ENCODE measurements at places on chromosomes 16 and 17. TPM values are rescaled to one million over a fixed set of nuclear protein-coding genes. Genes with fewer than 3 reads are reported as not detected.

GRCh38 chr17:78279360-78279990 is 48.0 kb downstream of the TMEM235 start:
- no peaks in the 10 kb centered on the region for H3K36me3 ChIP-seq
- H3K27me3 ChIP-seq = no peaks in the 10 kb centered on the region
- H3K4me3 ChIP-seq = no peak overlapping the region
- no peak overlapping the region for H3K27ac ChIP-seq
- no peaks in the 10 kb centered on the region for H3K4me1 ChIP-seq
- no peak for DNase-seq

- no peak overlapping the region for H3K4me3 ChIP-seq
- no peaks in the 10 kb centered on the region for H3K4me1 ChIP-seq
- no peak for DNase-seq
- H3K27ac ChIP-seq = no peak overlapping the region
These were observed 45.2 kb downstream of the TOX3 start for GRCh38 chr16:52501746-52502145.

DNA sequence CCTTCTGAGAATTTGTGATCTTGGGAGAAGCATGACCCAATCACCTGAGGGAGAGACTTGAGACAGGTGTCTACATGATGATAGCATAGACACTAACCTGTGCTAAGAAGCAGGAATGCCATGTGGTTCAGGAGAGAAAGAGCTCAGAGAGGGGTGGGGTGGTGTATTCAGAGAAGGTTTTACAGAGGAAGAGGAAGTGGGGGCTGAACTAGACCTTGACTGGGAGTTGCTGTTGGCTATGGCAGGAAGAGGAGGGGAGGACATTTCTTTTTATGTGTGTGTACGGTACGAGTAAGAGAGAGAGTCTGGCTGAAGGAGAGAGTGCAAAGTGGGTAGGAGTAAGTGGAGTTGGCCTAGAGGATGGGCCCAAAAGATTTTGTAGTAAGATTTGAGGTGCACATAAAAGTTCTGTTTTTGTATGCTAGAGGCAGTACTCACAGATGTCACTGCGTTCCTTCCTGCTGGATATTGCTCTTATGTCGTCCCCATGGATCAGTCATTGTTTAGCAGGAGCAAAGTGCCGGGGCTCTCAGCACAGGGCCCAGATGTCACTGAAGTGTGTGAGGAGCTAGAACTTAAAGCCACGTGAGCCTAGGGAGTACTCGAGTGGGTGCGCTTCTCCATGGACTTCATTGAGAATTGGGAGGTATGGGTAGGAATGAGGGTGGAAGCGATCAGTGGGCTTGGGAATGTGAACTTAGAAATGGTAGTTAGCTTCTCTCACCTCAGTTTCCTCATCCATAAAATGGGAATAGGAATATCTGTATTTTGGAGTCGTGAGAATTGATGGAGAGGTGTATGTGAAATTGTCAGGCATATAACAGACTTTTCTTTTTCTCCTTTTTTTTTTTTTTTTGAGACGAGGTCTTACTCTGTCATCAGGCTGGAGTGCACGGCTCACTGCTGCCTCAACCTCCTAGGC is 22.1 kb downstream of the SLC7A6 start:
- H3K27ac ChIP-seq = no peak overlapping the region
- H3K27me3 ChIP-seq = no peaks in the 10 kb centered on the region
- peaks cover 3% of the 10 kb centered on the region for H3K4me1 ChIP-seq

Gene TNFRSF17
- polyA plus RNA-seq = not detected

GRCh38 chr17:1997927-1998742 is 27.0 kb downstream of the RTN4RL1 start:
- H3K4me1 ChIP-seq = no peaks in the 10 kb centered on the region
- H3K27me3 ChIP-seq = no peaks in the 10 kb centered on the region
- no peak overlapping the region for H3K27ac ChIP-seq
